Activated CD4-positive, alpha-beta T cell treated with anti-CD3 and anti-CD28 coated beads, Interleukin-2, amount 50 U/mL, for 16 hours (primary cell): ENCODE measurements at places on chromosomes 2 and 18.

- no peak for DNase-seq
Measured at GRCh38 chr2:26678035-26678434, 14.5 kb upstream of the KCNK3 start.

- DNase-seq, result no peak
Measured at GRCh38 chr2:61995515-61995914, 90.0 kb downstream of the COMMD1 start.

DNA sequence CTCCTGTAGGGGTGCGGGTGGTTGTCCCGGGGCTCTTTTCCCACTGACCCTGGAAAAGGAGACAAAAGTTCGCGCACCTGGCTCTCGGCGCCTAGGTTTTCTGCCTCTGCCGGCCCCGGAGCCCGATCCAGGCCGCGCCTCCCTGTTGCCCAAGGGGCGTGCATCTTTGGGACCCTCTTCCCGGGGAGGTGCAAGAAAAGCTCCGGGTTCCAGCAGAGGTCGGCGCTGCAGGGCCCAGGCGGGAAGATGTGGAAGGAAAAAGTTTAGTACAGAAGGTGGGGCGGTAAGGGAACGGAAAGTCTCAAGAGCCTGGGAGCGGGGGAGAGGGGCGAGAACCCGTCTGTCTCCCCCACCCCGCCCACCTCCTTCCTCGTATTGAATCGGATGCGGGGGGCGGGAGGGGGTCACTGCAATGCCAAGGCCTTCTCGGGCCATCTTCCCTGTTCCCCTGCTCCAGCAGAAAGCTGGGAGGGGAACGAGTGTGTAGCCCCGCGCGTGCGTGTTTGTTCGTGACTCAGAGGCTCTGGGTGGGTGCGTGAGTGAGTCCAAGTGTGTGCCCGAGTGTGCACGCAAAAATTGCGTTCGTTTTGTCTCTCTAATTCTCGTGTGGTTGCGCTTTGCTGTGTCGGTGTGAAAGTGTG is 6.3 kb upstream of the EN1 start:
- no peak for DNase-seq

- DNase-seq, result no peak
Measured at GRCh38 chr2:235716875-235717496, 223.1 kb downstream of the AGAP1 start.

GRCh38 chr18:80163183-80163582 is 54.1 kb downstream of the ADNP2 start:
- no peak for DNase-seq

GRCh38 chr18:56517761-56518160 is 120.6 kb downstream of the TXNL1 start:
- DNase-seq, result no peak
